ENCODE measurements at places on chromosomes 7 and 10.

GRCh38 chr7:53415816-53416215 lies 380.4 kb downstream of the POM121L12 start:
- DNase-seq: no peak

- DNase-seq: no peak
Observed at GRCh38 chr10:124646483-124647352, 97.5 kb downstream of the FAM53B start.

DNA sequence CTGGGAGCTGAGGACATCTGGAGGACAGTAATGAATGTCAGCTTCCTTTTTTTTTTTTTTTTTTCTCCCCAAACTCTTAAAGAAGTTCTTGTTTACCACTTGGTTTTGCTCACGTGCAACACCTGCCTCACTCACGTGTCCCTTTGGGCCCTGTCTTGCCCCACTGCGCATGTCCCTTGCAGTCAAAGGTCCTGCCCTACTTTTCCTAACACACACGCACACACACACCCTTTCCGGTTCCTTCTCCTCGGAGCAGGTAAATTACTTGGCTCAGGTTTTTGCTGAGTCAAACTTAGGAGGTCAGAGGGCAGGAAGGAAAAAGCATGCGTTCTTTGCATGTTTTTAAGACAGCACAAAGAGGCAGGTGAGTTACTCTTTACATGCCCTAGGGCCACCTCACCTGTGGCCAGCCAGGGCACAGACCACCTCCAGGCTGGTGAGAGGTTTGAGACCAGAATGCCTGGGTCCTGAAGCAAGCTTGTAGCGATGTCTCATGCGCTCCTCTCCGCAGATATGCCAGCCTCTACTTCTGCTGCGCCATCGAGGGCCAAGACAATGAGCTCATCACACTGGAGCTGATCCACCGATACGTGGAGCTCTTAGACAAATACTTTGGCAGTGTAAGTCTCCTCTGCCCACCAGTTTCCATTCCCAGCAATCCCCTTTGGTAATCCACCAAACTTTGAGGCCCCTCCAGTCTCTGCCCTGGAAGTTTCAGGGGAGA lies 2.8 kb downstream of the AP1S1 start:
- no peak for DNase-seq

- DNase-seq: no peak
Observed at GRCh38 chr10:21138769-21139340, 241.7 kb upstream of the NEBL start.

DNA sequence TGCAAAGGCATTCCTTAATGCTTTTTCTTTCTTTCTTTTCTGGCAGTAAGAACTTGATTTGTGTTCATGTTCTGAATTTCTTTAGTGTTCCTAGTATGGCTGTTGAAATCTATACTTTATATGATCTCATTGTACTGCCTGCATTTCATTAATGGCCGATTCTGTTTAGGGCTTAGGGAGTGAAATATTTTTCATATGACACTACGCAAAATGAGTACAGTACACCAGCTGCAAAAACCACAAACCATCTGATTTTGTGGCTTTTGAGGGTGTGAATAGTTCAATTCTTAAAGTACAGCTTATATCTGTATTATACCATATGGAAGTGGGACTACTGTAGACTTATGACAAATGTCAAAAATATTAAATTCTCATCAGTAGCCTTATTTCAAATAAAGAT lies 69.1 kb upstream of the FOXP2 start:
- DNase-seq: no peak

Data from anterior cingulate cortex (tissue), 58 donors.